CD4-positive, alpha-beta T cell (primary cell): ENCODE measurements at places on chromosomes 13 and 19. TPM values are rescaled to one million over a fixed set of nuclear protein-coding genes. Genes with fewer than 3 reads are reported as not detected.
A peak's percentile ranks its signal among the peaks of the same experiment; 100 is the strongest.

DNA sequence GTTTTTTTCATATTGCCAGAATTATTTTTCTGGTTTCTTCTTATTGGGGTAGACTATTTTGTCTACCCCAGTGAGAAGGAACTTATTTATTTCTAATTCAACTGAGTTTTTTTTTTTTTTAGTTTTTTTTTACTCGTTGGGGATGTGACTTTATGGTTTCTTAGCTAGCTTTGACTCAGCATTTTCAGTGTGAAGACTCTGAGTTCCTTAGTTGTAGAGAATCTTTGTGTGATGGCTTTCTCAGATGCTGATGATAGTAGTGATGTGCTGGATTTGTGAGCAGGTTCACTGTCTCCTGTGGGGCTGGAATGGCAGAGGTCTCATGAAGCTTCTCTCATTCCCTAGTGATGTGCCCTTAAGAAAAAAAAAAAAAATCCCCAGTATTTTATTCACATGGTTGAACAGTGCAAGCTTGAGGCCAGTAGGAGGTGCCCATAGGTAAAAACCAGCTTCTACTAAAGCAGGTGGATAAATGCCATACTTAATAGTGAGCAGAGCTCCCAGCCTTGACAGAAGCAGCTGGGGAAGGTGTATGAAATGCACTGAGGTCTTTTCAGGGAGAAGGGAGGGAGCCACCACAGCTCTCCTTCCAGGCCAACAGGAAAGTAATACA, 106.2 kb upstream of the KLF5 start:
- no peak overlapping the region for H3K4me3 ChIP-seq
- H3K4me1 ChIP-seq: no peaks in the 10 kb centered on the region
- DNase-seq: no peak
- H3K27me3 ChIP-seq: no peaks in the 10 kb centered on the region
- H3K36me3 ChIP-seq: peaks cover 28% of the 10 kb centered on the region

DNA sequence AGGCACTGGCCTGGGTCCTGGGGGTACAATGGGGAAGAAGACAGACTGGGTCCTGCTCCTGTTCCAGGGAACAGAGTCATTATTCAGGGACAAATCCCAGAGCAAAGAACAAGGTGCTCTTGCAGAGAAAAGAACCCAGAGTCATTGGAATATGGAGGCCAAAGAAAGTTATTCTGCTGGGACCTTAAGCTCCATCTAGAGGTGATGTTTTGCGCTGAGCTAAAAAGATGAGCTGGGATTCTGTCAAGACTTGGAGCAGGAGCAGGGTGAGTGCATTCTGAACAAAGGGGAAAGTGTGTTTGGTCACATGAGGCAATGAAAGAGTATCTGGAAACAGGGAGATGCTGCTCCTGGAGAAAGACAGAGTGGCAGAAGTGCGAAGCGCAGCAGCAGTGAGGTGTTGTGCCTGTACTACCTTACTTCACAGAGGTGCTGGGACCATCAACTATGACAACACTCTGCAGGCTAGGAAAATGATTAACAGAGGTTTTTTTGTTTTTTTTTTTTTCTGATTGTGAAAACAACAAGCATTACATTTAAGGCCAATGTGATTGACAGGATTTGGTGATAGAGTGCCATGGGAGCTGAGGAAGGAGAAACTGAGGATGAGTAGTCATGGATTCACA, 95.3 kb upstream of the TNFSF11 start:
- no peak overlapping the region for H3K4me3 ChIP-seq
- no peaks in the 10 kb centered on the region for H3K27me3 ChIP-seq
- no peaks in the 10 kb centered on the region for H3K4me1 ChIP-seq
- no peaks in the 10 kb centered on the region for H3K36me3 ChIP-seq
- H3K27ac ChIP-seq: no peak overlapping the region

- H3K4me3 ChIP-seq: no peak overlapping the region
- no peak for DNase-seq
- no peaks in the 10 kb centered on the region for H3K36me3 ChIP-seq
- H3K27ac ChIP-seq: no peak overlapping the region
Measured at GRCh38 chr13:25111585-25111956, 15.6 kb downstream of the PABPC3 start.

Gene ZNF606
- total RNA-seq: 13.6 TPM

- H3K27me3 ChIP-seq: no peaks in the 10 kb centered on the region
- H3K36me3 ChIP-seq: no peaks in the 10 kb centered on the region
- peaks cover 52% of the 10 kb centered on the region for H3K4me1 ChIP-seq
- no peak overlapping the region for H3K4me3 ChIP-seq
- DNase-seq: no peak
Measured at GRCh38 chr19:42189133-42189532, 28.3 kb downstream of the DEDD2 start.

DNA sequence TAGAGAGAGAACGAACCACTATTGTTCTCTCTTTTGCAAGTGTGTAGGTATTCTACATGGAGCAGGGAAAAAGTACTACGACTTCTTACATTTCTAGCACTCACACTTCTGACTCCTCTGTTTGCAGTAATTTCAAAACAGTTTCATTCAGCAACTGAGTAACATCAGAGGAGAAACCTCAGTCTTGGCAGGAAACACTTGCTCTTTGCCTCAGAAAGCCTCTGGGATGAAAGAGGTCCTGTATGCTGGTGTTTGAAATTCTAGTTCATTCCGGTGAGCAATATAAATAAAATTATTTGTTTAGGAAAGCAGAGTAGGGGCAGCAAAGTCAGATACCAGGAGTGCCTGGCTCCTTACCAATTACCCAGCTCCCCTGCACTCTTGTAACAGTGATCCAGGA, 595.5 kb downstream of the TBC1D4 start:
- H3K36me3 ChIP-seq: no peaks in the 10 kb centered on the region
- H3K4me3 ChIP-seq: no peak overlapping the region
- no peak overlapping the region for H3K27ac ChIP-seq

Gene SCEL
- not detected for total RNA-seq

GRCh38 chr19:45906221-45906620, 3.8 kb upstream of the MYPOP start:
- peaks cover 4% of the 10 kb centered on the region for H3K27me3 ChIP-seq
- H3K36me3 ChIP-seq: no peaks in the 10 kb centered on the region
- no peak overlapping the region for H3K4me3 ChIP-seq
- H3K4me1 ChIP-seq: peaks cover 18% of the 10 kb centered on the region
- no peak for DNase-seq

Gene KCTD12
- 4.9 TPM for total RNA-seq

DNA sequence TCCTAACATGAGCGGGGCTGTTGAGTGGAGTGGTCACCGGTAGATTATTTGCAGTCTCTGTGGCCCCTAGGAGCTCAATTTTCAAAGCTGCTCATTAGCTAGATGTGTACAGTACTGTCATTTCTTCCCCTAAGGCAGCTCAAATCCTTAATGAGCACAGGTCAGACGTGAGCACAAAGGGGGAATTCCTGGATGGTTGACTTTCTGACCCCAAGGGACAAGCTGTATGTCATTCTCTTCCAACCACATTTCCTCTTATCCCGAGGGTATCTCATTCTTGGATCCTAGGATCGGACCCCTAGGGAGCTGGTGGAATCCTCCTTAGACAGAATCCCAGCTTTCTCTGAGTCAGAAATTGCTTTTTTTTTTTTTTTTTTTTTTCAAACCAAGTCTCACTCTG, 5.7 kb upstream of the OR7G3 start:
- DNase-seq: no peak
- no peak overlapping the region for H3K27ac ChIP-seq
- H3K36me3 ChIP-seq: no peaks in the 10 kb centered on the region
- peaks cover 8% of the 10 kb centered on the region for H3K4me1 ChIP-seq
- H3K4me3 ChIP-seq: no peak overlapping the region
- peaks cover 9% of the 10 kb centered on the region for H3K27me3 ChIP-seq

Gene SELENOW
- total RNA-seq: 71.6 TPM

Gene FUT3
- total RNA-seq: 0.61 TPM

DNA sequence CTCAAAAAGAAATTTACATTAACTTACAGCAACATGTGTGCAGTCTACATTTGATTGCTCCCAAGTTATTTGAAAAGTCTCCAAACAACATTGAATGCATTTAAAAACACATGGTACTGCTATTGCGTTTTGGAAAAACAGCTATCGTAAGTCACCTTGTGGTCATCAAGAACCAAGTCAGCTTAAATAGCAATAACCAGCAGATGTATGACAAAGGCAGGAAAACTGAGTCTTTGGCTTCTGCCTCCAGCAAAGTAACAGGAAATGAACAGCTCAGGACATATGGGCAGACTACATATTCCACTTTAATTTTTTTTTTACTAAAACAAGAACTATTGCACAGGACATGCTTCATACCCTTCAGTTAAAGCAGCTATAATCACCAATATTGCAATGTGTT, 580.6 kb upstream of the SPRY2 start:
- H3K4me1 ChIP-seq: no peaks in the 10 kb centered on the region
- DNase-seq: no peak
- H3K27me3 ChIP-seq: no peaks in the 10 kb centered on the region
- H3K27ac ChIP-seq: no peak overlapping the region
- no peak overlapping the region for H3K4me3 ChIP-seq
- no peaks in the 10 kb centered on the region for H3K36me3 ChIP-seq

Gene KRI1
- 39.6 TPM for total RNA-seq

GRCh38 chr13:29958476-29958875, 108.1 kb upstream of the UBL3 start:
- H3K27me3 ChIP-seq: no peaks in the 10 kb centered on the region
- H3K4me3 ChIP-seq: no peak overlapping the region
- no peaks in the 10 kb centered on the region for H3K36me3 ChIP-seq
- no peak for DNase-seq

Gene UQCRFS1
- 30.5 TPM for total RNA-seq

GRCh38 chr13:112890316-112891145, 78.5 kb upstream of the MCF2L start:
- H3K4me3 ChIP-seq: no peak overlapping the region
- no peaks in the 10 kb centered on the region for H3K27me3 ChIP-seq
- H3K27ac ChIP-seq: no peak overlapping the region
- no peaks in the 10 kb centered on the region for H3K36me3 ChIP-seq

Gene TARM1
- not detected for total RNA-seq

GRCh38 chr13:19185086-19185864, 3.7 kb upstream of the TUBA3C start:
- no peaks in the 10 kb centered on the region for H3K36me3 ChIP-seq
- H3K4me1 ChIP-seq: no peaks in the 10 kb centered on the region
- H3K27me3 ChIP-seq: no peaks in the 10 kb centered on the region
- DNase-seq: no peak

Gene C1QTNF9
- not detected for total RNA-seq

DNA sequence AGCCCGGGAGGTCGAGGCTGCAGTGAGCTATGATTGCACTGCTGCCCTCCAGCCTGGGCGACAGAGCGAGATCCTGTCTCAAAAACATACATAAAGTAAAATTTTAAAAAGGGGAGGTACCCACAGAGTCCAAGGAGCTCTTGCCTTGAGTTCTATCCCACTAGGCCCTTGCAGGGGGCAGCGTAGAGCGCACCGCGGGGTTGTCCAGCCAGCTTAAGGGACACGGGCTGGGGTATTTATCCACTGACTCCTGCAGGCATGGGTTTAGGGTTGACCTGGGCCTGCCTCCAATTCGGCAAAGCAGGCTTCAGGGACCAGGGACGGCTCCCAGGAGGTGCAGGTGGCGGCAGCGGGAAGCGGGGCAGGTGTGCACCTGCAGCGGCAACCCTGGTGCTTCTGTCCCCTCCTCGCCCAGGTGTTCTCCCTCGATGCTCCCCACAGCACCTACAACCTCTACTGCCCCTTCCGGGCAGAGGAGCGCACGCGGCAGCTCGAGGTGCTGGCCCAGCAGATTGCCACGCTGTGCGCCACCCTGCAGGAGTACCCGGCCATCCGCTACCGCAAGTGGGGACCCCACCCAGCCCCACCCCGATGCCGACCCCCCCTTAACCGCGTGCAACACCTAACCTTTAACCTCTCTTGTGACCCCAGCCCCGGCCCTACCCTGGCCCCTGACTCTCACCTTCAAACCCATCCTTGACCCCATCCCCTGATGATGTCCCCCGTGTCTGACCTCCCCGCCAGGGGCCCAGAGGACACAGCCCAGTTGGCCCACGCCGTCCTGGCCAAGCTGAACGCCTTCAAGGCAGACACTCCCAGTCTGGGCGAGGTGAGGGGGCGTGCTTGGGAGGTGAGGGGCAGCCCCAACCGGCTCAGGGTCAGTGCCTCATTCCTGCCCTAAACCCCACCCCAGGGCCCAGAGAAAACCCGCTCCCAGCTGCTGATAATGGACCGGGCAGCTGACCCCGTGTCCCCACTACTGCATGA, 4.7 kb downstream of the STXBP2 start:
- peaks cover 39% of the 10 kb centered on the region for H3K4me1 ChIP-seq
- H3K36me3 ChIP-seq: peaks cover 46% of the 10 kb centered on the region
- no peak overlapping the region for H3K27ac ChIP-seq
- no peak for DNase-seq

- H3K4me3 ChIP-seq: no peak overlapping the region
- DNase-seq: no peak
- no peaks in the 10 kb centered on the region for H3K27me3 ChIP-seq
- H3K4me1 ChIP-seq: no peaks in the 10 kb centered on the region
- no peak overlapping the region for H3K27ac ChIP-seq
Measured at GRCh38 chr13:46963904-46964303, 67.1 kb upstream of the HTR2A start.

DNA sequence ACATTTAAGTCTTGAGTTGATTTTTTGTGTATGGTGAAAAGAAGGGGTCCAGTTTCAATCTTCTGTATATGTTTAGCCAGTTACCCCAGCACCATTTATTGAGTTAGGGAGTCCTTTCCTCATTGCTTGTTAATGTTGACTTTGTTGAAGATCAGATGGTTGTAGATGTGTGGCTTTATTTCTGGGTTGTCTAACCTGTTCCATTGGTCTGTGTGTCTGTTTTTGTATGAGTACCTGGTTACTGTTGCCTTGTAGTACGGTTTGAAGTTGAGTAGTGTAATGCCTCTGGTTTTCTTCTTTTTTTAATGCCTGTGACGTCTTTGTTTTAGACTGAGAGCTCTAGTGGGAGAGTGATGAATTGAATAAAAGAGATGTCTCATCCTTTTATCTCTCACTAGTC, 83.2 kb downstream of the NBEA start:
- H3K27me3 ChIP-seq: no peaks in the 10 kb centered on the region
- DNase-seq: no peak
- H3K4me3 ChIP-seq: no peak overlapping the region

DNA sequence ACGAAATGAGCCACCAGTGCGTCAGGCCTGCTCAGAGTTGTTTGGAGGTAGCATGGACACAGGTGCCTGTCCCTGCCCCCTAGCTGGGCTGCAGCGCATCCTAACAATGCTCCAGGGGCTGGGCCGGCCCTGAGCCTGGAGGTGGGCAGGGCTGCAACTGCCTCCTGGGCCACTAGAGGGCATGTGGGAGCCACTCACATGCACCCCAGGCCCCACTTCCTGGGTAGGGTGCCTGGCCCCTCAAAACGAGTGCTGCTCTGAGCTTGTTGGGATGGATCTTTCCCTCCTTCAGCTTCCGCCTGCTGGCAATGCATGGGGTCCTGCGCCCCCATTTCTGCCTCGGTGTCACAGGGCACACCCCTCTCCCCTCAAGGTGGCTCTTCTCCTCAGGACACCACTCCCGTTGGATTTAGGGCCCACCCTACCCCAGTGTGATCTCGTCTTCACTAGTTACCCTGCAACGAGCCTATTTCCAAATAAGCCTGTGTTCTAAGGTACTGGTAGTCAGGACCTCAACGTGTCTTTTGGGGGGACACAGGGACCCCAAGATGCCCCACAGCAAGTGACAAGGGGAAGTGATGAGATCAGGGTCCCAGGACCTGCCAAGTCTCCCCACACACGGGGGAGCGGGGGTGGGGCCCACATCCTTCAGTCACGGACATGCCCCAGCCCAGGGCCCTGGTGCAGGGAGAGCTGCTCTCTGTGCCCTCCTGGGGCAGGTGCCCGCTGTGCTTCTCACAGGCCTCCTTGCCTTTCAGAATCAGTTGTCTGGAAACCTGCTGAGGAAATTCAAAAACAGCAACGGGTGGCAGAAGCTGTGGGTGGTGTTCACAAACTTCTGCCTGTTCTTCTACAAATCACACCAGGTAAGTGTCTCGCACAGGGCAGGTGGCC, 131.3 kb downstream of the STK24 start:
- peaks cover 18% of the 10 kb centered on the region for H3K36me3 ChIP-seq
- H3K4me3 ChIP-seq: no peak overlapping the region
- peak overlapping the region; percentile 52 for H3K27ac ChIP-seq
- H3K27me3 ChIP-seq: no peaks in the 10 kb centered on the region
